Activated CD4-positive, CD25-positive, alpha-beta regulatory T cell treated with anti-CD3 and anti-CD28 coated beads, Interleukin-2, amount 50 U/mL, for 16 hours (primary cell): ENCODE measurements at places on chromosomes 6 and 20.

DNA sequence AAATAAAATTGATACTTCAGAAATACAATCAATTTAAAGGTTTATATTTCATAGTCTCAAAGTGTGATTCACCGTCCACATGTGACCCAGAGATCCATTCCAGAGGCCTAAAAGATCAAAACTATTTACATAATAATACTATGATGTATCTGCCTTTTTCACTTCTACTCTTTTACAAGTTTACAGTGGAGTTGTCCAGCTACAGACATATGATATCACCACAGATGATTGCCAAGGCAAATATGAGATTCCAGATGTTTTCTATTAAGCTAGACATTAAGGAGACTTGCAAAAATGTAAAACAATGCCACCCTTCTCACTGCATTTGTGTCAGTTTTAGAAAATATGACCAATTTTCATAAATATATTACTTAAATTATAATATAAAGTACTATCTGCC is 443.7 kb downstream of the GJA1 start:
- no peak for DNase-seq

DNA sequence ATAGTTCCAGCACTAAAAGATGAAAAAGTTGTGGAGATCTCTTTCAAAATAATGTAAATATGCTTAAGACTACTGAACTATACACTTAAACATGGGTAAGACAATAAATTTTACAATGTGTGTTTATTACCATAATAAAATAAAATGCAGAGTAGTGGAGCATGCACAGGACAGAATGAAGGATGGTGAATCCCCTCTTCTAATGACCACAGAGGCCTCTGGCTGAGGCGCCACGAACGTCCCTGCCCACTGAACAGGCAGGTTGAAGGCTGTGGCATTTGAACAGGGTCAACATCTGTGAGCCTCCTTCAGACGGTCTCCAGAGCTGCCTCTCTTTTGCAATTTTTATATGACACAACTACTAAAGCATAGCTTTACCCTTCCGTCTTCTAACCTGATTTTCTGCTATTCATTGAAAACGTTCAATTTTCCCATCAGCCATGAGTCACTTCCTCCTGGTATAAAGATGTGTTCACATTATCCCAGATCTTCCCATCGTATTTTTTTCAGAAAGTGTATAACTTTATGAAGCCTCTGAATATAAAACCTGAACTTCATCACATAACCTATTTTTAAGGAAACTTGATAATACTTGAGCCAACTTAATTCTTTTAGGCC is 37.8 kb downstream of the ADGRF4 start:
- DNase-seq, result no peak

GRCh38 chr20:63002511-63002910 is 4.3 kb downstream of the BHLHE23 start:
- DNase-seq, result no peak

- DNase-seq, result no peak
These were observed 58.8 kb downstream of the BMP6 start for GRCh38 chr6:7784706-7785105.

GRCh38 chr6:137680705-137681346 is 186.2 kb upstream of the TNFAIP3 start:
- DNase-seq, result no peak

GRCh38 chr6:105400501-105400900 is 2.4 kb downstream of the PREP start:
- no peak for DNase-seq

- no peak for DNase-seq
These were observed 939 bp downstream of the DTNBP1 start for GRCh38 chr6:15661853-15662325.

DNA sequence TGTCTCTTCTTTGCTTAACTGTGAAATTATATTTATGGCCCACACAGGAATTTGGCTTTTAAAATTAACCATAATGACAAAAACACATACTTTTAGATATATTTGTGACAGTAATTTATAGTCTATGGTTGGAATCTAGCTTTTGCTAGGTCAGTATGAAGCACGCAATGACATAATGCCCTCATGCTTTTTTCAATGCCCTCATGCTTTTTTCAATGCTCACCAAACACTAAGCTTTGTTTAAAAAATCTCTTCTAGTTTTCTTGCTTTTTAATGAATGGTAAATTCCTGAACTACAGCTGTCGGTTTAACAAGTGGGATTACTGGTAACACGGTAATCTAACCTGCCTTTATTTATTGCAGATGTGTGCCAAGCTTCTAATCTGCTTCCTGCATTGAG is 12.7 kb downstream of the CCN6 start:
- no peak for DNase-seq

GRCh38 chr6:43737272-43738081 is 32.5 kb upstream of the VEGFA start:
- DNase-seq, result no peak
